ENCODE measurements at places on chromosomes 4 and X.

GRCh38 chr4:120960656-120961267 lies 38.2 kb upstream of the PRDM5 start:
- DNase-seq: no peak

- DNase-seq: no peak
Observed at GRCh38 chr4:131566026-131566425, 1583.1 kb upstream of the PCDH10 start.

DNA sequence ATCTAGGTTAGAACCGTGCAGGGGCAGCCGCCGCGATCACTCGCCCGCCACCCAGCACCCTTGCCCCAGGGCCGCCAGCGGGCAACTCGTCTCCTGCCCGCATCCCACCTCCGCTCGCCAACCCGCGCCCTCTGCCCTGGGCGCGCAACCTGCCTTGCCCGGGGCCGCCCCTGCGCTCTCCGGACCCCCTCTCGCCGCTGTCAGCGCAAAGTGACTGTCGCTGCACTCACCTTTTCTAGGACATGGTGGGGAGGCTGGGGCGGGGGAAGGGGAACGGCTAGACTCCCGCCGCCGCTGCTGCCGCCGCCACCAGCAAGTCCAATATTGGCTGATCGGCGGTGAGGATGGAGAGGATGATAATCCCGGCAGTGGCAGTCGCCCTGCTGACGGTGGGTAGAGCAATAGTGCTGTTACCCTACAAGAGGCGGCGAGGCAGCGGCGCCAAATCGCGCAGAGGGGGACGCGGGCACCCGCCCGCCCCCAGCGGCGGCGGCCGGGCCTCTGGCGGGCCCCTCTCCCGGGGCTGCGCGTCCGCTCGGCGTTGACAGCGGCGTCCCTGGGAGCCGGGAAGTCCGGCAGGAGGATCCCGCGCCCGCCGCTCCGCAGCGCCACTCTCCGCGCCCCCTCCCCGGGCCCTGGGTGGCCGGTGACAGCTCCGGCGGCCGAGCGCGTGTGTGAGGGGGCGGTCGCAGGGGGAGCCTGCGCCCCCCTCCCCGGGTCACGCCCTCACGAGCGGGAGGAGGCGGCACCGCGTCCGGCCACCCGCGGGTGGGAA lies 2.3 kb upstream of the NR3C2 start:
- peak; percentile 10 for DNase-seq

DNA sequence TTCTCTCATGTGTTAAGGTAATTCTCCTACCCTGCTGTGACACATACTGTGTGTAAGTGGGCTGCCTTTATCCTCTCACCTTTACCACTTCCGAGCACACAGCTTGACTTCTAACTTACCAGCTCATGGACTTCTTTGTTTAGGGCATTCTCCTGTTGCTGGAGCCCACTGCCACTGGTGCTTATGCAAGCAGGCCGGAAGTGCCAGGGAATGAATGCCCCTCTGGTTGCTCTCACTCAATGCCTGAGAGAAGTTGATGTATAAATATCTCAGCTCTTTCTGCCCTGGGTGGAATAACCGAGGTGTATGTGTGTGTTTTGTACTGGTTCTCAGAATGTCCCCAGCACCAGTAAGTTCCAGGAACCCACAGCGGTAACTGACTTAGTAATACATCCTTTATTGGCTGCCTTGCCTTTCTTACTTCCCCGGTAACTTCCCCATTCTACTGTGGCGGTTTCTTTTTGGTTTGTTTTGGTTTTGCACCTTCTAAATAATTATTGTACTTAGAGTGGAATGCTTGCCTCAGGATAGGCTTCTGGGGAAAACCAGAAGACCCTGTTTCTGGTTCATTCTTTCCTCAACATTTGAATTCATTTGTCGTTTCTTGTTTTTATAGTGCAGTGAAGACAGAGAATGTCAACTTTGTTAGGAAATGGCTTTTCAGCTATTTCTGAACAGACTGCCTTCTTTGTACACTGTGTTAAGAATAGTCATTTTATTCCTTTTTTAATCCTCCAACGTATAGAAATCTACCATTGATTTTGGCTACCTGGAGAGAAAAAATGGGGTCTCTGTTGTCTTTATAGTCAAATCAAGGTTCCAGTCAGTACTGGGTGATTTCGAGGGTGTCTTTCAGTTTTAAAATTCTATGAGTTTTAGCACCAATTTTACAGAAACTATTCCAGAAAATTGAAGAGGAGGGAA lies 45.4 kb downstream of the CXorf58 start:
- DNase-seq: no peak

DNA sequence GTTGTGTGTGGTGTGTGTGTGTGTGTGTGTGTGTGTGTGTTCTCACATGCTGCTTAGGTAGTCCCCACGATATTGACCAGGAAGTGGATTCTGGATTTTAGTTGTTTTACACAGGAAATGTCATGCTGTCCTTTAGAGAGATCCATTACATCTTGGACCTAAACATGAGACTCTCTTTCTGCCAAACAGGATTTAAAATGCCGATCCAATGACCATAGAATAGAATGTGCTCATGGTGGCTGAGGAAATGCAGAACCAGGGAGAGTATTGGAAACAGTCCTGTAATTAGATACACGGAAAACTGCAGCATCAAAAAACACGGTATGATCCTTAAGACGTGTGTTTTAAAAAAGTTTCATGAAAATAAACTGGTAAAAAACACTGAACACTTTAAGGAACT lies 347.8 kb upstream of the FRG1 start:
- DNase-seq: no peak

GRCh38 chr4:79199743-79200142 lies 126.1 kb downstream of the NAA11 start:
- DNase-seq: no peak

GRCh38 chr4:114384629-114385028 lies 214.0 kb upstream of the UGT8 start:
- peak; percentile 30 for DNase-seq

GRCh38 chr4:127210893-127211649 lies 421.7 kb upstream of the INTU start:
- no peak for DNase-seq

DNA sequence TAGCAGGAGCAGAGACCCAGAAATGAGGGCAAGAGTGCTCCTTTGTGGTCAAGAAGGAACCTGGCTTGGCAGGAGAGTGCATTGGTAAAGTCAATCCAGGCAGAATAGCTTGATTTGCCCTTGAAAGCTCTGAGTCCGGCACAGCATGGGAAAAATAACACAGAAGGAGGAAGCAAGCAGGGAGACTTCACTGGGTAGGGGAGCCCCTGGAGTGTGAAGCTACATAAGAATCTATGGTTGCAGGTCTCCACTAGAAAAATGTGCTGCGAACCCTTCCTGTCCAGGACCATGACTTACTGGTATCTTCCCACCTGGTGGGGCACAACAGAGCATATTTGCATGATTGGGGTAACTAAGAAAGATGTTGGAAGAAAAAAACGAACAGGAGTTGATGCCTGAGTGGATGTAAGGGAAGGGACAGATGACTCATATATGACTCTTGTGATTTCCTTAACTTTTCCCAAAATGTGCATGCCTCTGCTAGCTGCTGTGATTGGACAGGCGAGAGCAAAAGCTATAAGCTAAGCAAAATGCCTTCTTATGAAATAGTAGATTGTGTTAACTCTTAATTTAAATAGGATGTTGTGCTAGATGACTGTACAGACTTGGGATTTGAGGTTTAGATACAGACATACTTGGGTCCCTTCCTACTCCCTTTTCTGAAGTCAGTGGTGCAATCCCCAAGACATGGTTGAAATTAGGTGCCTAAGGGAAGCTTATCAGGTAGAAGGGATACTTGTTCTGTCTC lies 3.3 kb downstream of the IL13RA1 start:
- no peak for DNase-seq

GRCh38 chr4:150152766-150153165 lies 74.5 kb downstream of the DCLK2 start:
- DNase-seq: no peak

DNA sequence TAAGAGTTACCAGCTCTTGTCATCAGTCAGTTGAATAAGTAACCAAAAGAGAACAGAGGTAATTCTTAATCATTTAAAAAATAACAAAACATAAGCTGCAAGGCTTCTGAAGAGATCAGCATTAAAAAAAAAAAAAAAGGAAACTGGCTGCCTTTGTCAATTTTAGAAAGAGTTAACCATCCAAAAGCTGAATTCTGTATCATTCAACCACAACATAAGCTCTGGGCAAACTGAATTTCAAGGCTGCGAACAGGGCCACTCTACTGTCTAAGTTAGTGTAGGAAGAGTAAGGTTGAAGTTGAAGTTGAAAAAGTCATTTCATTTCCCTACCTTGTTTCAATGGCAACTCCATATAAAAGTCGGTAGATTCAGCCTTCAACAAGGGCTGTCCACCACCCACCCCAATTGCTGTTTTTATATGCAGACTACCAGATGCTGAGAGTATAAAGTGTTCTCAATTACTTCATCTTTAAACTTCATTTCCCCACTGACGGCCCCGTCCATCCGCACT lies 1.1 kb upstream of the LIN54 start:
- no peak for DNase-seq

DNA sequence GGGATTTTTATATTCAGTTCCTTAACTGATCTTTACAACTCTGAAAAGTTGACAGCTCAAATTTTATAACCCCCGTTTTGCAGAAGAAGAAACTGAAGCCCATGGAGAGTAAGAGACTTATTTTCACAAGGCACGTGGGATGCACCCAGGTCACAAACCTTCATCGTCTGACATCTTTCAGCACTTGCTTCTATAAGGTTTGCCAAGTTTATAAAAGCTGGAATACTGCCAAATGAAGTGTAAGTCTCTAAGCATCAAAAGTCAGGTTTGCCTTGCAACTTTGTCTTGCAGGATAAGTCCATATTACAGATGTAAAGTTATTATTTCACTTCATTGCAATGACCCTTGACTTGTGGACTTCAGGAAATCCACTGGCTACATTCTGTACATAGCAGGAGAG lies 6.3 kb upstream of the KCNIP4 start:
- no peak for DNase-seq

DNA sequence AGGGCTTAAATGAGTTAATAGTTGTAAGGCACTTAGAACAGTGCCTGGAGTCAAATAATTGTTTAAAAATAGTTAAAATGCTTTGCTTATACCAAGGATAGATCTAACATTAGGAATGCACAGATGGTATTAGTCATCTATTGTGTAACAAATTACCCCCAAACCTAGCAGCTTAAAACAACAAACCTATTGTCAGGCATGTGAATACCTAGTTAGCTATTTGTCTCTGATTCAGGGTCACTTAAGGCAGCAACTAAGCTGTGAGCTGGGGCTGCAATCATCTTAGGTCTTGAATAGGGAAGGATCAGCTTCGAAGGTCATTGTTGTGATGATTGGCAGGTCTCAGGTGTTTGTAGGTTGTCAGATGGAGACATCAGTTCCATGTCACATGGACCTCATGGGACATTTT lies 42.4 kb upstream of the AGA start:
- no peak for DNase-seq

DNA sequence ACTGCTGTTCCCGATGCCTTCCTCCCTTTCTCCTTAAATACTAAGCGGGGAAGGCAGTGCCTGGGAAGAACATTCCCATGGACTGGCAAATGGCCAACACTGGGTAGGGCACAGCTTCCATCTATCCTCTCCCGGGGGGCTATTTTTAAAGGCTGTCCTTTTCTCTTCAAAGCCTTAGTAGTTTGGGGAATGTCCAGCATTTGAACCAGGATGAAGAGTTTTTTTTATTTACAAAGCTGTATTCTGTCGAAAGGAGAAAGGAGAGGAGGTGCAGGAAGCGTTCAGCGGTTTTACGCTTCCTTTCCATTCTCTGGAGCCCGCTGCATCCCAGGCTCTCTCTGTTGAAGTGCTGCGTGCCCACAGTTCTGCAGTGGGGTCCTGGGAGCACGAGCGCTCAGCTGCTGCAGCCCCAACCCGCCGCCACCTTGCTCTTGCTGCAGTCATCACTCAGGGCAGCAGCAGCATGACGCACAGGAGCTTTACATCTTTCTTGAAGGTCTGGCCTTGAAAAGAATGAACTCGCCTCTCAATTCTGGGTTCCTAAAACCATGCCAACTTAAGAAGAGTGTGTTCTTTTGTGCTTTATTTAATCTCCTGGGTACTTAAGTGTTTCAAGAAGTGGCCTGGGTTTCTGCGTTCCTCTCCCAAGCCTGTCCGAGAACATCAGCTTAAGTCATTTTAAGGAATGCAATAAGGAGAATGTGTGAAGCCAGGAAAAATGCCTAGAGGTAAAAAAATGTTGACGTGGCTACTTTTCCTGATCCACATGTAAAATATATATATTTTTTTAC lies 427.2 kb downstream of the MAPK10 start:
- DNase-seq: no peak

GRCh38 chr4:122784261-122784660 lies 42.4 kb upstream of the FGF2 start:
- no peak for DNase-seq

GRCh38 chr4:78612398-78613178 lies 61.0 kb downstream of the ANXA3 start:
- peak; percentile 23 for DNase-seq

GRCh38 chr4:150580306-150580705 lies 1.6 kb upstream of the MAB21L2 start:
- no peak for DNase-seq

Data from LoVo (cell line).